ENCODE measurements at places on chromosomes 11 and 22. TPM values are rescaled to one million over a fixed set of nuclear protein-coding genes. Genes with fewer than 3 reads are reported as not detected.

GUCY1A2 gene
- total RNA-seq, result 3.5 TPM

DESI1 gene
- 62.5 TPM for total RNA-seq

PATE2 gene
- not detected for total RNA-seq

GRCh38 chr11:111452817-111453552, 59.2 kb downstream of the BTG4 start:
- DNase-seq, result no peak

DNA sequence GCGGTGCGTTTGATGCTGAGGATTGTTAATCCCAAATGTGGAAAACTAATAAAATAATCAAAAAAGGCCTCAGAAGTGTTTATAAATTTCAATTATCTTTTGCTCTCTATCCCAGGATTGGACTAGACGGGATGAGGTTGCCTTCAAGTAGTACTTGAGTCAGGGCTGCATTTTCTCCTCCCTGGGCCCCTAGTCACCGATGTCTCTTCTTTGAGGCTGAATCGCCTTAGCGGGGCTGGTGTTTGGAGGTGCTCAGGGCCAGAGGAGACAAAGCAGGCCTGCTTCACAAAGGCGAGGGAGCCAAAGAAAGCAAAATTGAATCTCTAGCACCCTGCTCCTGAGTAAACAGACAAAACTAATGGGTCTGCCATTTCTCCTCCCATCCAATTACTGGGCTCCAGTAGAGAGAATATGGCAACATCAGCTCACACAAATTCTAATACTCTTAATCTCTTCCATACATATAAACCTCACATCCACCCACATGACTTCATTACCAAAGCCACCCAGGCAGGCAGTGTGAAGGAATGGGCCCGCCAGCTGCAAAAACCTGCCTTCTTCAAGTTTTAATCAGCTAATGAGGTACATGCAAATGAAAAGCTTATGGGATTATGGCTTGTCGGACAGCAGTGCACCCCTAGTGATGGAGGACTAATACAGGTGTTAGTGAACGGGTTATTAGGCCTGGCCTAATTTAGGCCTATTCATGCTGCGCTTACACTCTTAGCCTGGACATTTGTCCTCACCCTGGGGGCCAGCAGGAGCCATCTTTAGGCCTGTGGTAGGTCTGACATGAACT, 52.7 kb upstream of the HTATIP2 start:
- no peak for DNase-seq

- DNase-seq, result no peak
Observed at GRCh38 chr11:126723665-126724045, 276.9 kb downstream of the KIRREL3 start.

GRCh38 chr11:72354356-72355115, 79.8 kb downstream of the CLPB start:
- no peak for DNase-seq

- DNase-seq, result peak; percentile 81
Observed at GRCh38 chr11:66546368-66546965, at the start of gene ACTN3. ACTN3 (plus strand) TSS chr11:66546903; CDS start chr11:66546938, 35 bp downstream.

DNA sequence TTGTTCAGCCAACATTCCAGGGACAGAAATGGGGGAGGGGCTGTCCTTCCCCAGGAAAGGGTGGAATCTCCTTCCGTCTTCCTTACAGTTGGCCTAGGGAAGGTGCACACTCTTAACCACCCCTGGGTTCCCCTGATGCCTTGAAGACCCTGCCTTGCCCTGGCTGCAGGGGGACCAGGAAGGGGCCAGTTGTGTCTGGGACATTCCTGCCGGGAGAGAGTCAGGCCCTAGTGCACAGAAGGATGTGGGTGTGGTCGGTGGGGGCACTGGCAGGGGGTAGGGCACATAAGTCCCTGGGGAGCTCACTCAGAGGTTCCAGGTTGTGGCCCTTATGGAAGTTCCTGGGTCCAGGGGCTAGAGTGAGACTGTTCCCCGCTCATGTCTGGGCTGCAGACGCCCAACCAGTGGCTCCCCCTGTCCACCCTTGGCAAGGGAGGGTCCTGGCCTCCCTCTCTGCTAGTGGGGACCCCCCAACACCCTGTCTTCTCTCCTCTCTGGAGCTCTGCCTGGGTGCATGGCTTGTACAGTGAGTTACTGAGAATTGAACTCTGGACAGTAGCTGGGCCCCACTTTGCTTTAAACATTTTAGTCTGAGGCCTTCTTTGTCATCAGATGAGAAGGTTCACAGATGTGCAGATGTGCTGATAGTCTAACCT, 2.0 kb upstream of the APOBEC3A start:
- DNase-seq, result no peak

GRCh38 chr11:79377406-79377805, 63.4 kb downstream of the TENM4 start:
- no peak for DNase-seq

DNA sequence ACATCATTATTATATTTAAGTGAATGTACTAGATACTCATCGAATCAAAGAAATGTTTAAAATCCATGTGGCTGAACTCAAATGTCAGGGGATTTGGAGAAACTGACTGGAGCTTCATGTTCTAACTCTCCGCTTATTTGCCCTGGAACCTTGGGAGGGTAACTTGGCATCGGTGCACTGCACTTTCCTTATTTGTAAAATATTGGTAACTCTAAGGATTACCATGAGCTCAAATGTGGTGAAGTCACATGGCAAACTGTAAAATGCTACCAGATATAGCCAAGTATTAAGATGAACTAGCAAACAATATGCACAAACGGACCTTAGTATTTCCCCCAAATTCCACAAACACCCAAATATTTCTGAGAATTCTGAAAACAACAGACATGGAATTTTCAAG, 75.6 kb downstream of the ETS1 start:
- peak; percentile 52 for DNase-seq

DNA sequence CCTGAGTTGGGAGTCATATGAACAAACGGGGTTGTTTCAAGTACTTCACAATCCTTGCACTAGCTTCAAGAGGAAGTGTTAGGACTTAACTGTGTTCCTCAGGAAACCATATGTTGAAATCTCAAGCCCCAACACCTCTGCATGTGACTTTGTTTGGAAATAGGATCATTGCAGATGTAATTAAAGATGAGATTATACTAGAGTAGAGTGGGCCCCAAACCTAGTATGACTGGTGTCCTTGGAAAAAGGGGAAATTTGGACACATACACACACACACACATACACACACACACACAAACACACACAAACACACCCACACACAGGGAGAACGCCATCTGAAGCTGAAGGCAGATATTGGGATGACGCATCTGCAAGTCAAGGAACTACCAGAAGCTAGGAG, 6.4 kb upstream of the CEP295 start:
- DNase-seq, result no peak

GRCh38 chr22:46734830-46735453, 3.1 kb downstream of the CERK start:
- no peak for DNase-seq

Data from right cardiac atrium (tissue), 5 donors.